ENCODE measurements at places on chromosomes 1 and 21. TPM values are rescaled to one million over a fixed set of nuclear protein-coding genes. Genes with fewer than 3 reads are reported as not detected.

GRCh38 chr21:36966821-36967768, 626 bp upstream of the HLCS start:
- DNase-seq, result no peak

- no peak for DNase-seq
These were observed 135.6 kb downstream of the GPATCH2 start for GRCh38 chr1:217495249-217495648.

DNA sequence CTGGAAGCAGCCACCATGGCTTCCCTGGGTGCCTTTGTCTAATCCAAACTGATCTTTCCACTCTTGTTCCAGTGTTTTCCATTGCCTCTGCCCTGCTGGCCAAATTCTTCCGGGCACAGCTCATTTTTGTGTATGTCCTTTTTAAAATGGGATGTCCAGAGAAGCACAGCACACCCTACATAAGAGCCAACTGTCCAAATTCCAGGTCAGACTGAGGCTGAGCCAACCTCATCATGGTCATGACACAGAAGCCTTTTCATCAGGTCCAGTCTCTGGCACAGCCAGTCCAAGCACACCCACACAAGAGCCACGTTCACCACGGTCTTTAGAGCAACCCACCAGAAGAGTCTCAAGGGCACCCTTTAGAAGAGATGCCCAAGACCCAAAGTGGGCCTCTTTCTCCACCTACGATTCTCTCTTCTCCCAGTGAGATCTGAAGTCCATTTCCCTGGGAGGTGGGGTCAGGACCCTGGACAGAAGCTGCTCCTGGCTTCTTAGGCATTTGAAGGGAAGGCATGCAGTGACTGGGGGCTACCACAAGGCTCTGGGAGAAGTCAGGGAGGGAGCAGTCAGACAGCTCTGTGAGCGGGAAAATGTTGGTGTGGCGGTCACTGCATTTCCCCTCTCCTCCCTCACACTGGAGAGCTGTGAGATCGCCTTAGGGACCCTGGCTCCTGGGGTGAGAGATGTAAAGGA, 53.2 kb downstream of the SYT2 start:
- DNase-seq, result no peak

DNA sequence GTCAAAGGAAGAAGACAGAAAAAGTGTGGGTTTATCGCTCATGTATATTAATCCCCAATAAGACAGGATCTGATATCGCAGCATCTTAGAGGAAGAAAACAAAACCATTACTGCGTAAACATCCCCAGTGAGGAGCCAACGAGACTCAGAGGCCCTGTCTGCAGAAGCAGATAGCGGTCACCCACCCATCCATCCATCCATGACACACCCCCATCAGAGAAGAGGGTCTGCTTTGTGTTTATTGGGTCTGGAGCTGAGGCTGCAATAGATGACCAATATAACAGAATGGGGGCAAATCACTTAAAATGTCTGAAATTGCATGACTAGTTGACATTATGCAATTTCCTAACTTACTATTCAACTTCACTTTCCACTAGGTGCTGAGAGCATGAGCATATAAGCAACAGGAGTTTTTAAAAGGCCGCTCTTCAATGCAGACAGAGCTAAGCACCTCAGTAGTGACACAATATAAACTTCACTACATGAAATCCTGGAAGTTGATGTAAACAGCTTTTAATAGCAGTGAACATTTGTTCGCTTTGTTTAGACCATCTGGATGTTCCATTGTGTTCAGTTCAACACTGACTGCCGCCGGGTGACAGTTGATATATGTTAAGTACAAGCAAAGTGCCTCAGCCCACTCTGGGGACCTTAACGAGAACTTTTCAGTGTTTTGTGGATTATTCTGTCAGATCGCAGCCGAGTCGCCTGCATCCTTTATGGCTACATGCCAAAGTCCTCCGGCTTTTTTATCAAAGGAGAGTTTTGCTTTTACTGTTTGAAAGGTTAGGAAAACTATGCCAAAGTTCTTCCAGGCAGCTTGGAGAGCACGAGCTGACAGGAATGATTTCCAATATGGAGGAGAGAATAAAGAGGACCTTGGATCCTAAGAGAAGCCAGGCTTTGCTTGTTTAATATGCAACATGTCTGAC, 167.5 kb downstream of the ZNF281 start:
- no peak for DNase-seq

GRCh38 chr1:100959502-100960060, 63.7 kb downstream of the SLC30A7 start:
- DNase-seq, result no peak

TNFRSF9 gene
- not detected for total RNA-seq

DNA sequence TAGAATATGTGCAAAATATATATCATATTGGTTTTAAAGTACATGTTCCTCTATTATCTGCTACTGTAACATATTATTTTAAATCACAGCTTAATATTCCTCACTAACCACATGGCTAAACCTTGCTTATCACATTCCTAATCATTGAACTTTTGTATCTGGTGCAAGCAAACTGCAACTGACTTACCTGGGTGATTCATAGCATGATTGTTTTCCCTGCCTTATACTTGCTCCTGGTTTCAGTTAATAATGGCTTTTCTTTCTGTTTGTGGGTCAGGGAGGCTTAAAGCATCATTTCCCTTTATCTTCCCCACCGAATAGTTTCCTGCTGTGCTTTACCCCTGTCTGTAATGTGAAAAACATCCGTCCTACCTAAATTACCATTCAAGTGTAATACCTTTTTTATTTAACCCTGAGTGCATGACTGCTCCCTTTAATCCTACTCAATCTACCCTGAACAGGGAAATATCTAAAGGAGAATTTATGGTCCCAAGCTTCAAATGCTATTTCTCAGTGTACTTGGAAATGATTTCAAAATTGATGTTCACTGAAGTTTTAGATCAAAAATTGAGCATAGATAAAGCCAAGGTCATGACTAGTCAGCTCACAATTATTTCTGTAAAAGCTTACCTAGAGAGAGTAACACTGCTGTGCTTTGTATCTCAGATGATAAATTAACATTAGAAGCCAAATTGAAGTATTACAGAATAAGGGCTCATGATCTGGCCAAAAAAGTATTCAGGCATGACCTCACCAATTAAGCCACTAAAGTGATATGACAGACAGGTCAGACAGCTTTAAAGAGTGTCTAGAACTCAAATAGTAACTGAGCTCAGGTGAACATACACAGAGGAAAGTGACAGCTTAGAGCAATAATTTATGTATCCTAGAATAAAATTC, 507.1 kb downstream of the BRINP3 start:
- peak; percentile 0 for DNase-seq

DNA sequence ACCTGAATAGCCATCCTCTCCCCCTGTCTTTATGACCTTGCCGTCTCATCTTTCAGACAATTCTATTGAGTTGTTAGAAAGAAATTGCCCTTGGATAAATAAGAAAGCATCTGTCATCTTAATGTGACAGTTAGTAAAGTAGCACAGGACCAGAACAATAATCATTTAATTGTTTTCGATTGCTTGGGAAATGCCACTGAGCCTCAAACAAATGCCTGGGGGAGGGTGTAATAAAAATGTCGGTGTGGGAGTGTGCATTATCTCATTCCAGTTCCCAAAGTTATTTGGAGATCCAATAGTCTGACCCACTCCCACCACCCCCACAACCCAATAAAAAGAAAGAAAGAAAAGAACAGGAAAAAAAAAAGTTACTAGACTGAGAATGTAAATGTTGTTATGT, 509.3 kb upstream of the LRRC7 start:
- DNase-seq, result no peak
